ENCODE measurements at places on chromosomes 3 and 15.

- DNase-seq = peak; percentile 8
Measured at GRCh38 chr15:95911570-95912279, 418.8 kb upstream of the NR2F2 start.

DNA sequence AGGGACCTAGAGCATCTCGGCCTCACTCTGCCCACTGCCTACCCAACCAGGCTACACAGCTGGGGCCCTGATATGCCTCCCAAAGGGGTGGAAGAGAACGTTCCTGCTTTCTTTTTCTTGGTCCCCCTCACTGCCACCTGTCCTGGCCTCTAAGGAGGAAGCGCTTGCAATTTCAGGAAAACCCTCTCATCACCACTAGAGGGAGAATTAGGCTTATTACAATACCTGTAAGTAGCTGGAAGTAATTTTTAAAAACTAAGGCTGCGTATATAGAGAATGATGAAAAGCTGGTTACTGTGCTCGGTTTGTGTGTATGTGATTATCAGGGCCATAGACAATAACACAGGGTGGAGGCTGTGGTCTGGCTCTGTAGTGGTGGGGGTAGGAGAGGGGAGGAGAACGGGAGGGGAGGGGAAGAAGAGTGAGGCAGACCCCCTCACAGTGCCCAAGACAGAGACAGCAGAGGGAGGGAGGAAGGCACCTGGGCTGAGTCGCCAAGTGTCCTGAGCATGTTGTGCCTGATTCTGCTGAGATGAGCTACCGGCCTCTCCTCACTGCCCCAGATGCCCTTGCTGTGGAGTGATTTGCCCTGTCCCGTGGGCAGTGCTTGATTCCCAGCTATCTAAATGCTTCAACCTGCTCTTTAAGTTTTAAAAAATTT lies 3.3 kb downstream of the GABRG3 start:
- no peak for DNase-seq

DNA sequence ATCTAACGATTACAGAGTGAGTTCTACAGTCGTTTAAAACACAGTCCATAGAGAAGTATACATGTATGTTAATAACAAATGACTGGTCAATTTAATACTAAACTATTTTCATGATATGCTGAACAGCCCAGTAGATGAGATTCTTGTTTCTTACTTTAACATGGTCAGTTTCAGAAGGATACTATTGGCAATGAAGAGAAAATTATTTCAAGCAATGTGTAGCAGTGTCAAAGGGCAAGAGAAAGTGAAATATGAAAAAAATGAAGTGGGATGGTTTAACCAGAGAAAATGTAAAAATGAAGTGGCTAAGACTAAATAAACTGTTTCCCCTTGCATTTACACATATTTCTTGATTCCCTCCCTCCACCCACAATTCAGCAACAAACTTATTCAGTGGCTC lies 192.1 kb upstream of the TTC14 start:
- no peak for DNase-seq

DNA sequence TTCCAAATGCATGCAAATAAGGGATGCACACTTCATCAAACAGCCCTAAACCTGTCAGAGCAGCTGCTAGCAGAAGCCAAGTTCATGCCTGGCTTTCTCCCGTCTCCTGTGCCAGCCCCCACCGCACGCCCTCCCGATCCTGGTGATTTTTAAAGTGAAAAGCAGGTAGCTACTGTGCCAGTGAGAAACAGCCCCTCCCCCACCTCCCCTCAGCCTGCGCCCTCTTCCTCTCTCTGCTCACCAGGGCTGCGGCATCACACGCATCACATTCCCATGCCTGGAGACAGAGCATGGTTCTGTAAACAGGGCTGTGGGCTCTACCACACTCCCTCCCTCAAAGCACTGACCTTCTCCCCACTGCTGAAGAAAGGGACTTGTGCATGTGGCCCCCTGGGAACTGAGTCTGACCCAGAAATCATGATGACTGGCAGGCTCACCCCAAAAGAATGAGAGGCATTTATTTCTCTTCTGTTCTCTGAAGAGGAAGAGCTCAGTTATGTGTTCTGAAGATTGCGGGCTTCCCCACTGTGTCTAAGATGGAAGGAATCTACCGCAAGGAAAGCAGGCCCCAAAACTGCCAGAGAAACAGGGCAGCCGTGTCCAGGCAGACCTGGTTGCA lies 14.5 kb upstream of the SLC6A1 start:
- no peak for DNase-seq

- DNase-seq = no peak
Measured at GRCh38 chr15:36152936-36153335, 426.5 kb upstream of the CDIN1 start.

Data from LoVo (cell line).